ENCODE measurements at places on chromosomes 1 and 21.

DNA sequence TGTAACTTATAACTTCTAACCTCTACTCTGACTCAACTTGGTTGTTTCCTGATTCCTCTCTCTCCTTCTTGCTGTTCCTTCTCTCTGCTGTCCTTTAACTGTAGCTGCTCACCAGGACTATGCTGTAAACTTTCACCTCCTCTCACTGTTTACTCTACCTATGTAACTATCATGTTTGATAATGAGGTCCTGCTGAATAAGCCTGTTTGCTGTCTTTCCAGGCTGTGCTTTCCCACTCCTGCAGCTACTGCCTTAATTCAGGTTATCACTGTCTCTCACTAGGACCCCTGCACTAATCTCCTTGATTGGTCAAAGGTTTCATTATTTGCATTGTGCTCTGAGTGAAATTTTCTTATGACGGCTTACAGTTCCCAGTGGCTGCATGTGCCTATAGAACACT lies 633.9 kb upstream of the PTBP2 start:
- DNase-seq: no peak

- no peak for DNase-seq
These were observed 3.8 kb downstream of the CDK18 start for GRCh38 chr1:205508227-205508714.

DNA sequence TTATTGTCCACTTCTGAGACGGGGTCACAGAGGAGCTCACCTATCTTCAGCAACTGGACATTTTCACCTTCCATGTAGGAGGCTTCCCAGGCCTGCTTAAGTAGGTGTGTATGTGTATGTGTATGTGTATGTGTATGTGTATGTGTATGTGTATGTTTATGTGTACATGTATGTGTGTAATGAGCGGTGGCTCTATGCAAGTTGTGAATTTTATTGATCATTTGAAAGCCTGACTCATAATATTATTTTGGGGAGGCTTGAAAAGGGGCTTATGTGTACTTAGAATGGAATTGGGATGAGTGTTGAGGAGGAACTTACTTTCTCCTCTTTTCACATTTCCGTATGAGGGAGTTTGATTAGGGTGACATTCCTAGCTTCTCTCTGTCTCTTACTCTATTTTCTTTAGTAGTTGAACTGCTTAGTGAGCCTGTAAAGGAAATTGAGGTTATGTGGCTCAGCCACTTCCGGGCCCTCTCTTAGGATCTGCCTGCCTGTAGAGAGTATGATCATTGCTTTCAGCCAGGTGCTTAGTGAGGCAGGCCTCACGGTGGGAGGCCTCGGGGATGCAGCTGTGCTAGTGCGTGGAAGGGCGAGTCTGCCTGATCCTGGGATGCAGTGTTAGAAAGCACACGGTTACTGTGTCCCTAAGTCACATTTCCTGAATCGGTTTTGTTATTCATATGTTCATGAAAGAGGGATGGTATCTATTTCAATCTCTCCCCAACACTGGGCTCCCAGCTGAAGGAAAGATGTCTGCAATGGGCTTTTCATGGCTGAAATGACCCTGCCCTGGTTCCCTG lies 61.0 kb downstream of the IER5 start:
- no peak for DNase-seq

GRCh38 chr1:221806236-221806635 lies 64.3 kb upstream of the DUSP10 start:
- no peak for DNase-seq

GRCh38 chr1:81414488-81415015 lies 386.2 kb upstream of the ADGRL2 start:
- no peak for DNase-seq

DNA sequence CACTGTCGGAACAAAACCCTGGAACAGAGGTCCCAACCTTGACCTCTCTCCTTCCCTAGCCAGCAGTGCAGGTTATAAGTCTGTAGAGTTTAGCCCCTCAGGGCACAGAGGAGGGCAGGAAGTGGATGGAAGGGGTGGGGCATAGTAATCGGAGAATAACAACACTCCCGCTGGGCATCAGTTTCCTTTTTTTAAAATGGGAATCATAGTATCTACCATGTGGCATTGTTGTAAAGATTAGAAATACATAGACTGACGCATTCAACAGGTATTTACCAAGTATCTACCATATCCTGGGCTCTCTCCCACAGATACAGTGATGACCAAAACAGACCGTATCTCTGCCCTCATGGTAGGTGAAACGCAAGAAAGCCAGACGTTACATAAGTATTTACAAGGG lies 24.9 kb upstream of the ATF3 start:
- DNase-seq: no peak

GRCh38 chr1:109912873-109913272 lies 2.2 kb downstream of the CSF1 start:
- no peak for DNase-seq

DNA sequence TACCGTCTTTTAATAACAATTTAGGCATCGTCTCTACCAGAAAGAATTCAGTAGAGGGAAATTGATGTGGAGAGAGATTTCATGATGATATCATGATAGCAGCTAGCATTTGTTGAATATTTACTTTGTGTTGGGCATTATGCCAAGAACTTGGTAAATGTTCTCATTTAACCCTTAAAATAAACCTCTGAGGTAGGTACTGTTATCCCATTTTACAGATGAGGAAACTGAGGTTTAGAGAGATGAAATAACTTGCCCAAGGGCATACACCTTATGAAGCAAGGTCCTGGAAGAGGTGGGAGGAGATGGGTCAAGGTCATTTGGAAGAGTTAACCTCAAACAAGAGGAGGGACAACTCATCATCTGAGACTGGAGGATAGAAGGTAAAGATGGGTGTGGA lies 34.8 kb downstream of the TSNAX start:
- DNase-seq: no peak
